Hepatocyte (in vitro differentiated cells): ENCODE measurements at places on chromosomes 6 and 20. TPM values are rescaled to one million over a fixed set of nuclear protein-coding genes. Genes with fewer than 3 reads are reported as not detected.
A peak's percentile ranks its signal among the peaks of the same experiment; 100 is the strongest.

DNA sequence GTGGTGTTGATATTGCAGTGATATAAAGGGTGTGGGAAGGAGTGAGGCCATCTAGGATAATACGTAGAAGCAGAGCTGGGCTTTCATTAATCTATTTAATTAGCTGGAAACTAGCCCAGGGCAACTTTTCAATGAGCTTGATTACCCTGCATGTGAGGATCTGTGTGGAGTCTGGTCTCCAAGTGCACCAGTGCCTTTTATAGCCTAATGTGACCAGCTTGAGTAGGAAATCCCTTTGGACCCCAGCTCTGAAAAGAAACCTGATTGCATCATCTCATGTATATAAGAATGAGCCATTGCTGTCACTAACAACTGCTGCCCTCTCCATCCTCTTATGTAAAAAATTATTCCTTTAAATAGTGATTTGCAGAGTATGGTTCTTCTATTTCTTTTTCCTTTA is 72.6 kb downstream of the CD109 start:
- no peak for DNase-seq

- no peak for DNase-seq
Measured at GRCh38 chr20:7362601-7363000, 577.7 kb downstream of the HAO1 start.

DNA sequence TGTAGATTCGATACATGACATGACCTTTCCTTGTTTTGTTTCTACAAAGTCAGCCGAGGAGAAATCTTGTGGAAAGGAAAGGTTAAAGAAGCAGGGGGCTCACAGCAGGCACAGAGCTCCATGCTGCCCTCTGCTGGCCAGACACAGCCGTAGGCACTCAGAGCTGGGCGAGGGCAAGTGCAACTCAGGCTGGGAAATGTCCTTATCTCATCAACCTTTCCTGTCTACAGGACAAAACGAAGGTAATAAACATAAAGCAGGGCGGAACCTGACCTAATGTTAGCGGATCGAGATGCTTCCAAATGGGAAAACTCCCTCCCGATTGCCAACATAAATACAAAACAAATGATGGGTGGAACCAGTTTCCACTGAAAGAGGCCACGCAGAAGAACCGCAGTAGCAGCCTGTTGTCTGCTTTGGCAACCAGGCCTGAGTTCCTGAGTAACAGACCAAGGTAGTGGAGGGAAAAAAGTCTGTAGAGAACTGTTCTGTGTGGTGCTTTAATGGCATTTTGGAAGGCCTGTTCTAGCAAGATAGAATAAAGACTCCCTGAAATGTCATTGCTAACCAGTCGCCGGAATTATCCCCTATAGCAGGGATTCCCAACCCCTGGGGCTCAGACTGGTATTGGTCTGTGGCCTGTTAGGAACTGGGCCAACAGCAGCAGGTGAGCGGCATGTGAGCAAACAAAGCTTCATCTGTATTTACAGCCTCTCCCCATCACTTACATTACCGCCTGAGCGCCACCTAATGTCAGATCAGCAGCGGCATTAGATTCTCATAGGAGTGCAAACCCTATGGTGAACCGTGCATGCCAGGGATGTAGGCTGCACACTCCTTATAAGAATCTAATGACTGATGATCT is 85.2 kb downstream of the MBOAT1 start:
- peak; percentile 87 for DNase-seq

DNA sequence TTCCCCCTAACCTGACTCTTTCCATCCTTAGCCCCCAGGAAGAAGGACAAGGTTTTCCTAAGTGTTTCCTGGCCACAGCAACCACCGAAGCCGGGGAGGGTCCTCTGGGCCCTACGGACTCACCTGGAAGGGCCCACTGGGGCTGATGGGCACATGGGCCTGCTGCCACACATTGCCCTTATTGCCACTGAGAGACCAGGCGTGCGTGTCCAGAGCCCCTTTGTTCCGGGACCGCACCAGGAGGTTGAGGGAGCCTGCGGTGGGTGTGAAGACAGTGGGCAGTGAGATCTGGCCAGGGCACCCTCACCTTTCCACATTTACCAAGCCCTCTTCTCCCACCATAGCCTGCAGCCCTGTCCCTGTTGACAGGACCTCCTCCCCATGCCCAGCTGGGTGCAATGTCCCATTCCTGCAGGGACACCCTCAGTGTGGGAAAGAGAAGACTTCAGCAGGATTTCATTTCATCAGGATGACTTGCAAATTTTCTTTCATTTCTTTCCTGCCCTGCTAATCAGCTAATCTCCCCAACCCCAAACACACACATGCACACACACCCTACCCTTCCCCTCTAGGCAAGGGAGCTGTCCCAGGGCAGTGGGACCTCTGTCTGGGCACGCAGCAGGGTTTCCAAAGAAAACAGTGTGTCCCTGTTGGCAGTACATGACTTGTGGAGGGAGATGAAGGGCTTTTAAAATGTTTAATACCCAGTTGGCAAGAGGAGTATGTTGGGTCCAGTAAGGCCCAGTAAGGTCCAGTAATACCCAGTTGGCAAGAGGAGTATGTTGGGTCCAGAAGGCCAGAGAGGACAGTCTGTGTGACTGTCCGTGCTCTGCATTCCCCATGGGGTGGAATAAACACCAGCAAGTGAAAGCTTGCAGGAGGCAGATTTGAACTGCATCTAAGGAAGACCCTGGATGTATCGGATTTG is 59.0 kb downstream of the MDGA1 start:
- DNase-seq = no peak

- peak; percentile 21 for DNase-seq
Measured at GRCh38 chr6:136037876-136038460, 186.5 kb downstream of the PDE7B start.

DNA sequence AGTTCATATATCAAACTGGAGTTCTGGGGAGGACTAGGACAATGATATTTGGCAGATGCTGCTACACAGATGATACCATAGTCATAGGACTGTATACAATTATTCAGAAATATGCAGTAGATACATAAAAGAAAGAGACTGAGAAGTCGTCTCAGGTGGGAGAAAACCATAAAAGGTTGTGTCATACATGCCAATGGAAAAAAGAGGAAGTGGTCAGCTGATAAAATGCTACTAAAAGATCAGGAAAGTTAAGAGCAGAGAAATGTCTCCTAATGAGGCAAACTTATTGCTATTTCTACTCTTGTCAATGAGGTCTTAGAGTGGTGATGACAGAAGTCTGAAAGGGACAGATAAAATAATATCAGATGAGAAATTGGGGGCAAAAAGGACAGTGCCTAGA is 407.6 kb downstream of the COL12A1 start:
- no peak for DNase-seq

- DNase-seq = no peak
Measured at GRCh38 chr6:141056945-141057625, 1075.6 kb upstream of the GJE1 start.

GRCh38 chr6:7691675-7692452 is 34.0 kb upstream of the BMP6 start:
- peak; percentile 76 for DNase-seq

DNA sequence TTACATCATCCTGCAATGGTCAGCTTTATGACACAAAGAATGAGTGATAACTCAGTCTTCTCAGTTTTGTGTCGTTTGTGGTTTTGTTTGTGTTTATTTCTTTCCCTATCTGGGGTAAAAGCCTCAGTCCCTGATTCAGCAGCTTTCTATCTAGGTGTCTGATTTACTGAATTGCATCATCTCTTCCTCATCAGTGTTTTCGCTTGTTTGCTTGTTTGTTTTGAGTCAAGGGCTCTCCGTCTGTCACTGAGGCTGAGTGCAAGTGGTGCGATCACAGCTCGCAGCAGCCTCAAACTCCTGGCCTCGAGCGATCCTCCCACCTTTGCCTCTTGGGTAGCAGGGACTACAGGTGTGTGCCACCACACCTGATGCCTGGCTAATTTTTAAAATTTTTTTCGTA is 548.9 kb downstream of the PRKN start:
- no peak for DNase-seq

- no peak for DNase-seq
Measured at GRCh38 chr6:49732781-49733180, 11.4 kb downstream of the CRISP3 start.

DNA sequence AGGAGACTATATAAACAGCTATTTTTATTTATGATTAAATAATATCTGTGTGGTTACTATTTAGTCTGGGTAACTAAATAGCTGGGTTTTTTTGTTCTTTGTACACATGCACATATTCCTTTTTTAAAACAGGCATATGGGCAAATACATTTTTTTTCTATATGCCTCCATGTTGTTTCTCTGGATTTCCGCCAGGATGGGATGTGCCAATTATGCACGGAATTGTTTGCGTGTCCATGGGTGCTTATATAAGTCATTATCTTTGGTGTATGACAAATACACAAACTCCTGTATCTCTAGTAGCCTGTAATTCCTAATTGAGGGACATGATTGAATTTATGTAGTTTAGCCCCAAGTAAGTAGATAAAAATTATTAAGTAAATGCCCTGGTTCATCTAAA is 226.9 kb downstream of the BCKDHB start:
- DNase-seq = no peak

DNA sequence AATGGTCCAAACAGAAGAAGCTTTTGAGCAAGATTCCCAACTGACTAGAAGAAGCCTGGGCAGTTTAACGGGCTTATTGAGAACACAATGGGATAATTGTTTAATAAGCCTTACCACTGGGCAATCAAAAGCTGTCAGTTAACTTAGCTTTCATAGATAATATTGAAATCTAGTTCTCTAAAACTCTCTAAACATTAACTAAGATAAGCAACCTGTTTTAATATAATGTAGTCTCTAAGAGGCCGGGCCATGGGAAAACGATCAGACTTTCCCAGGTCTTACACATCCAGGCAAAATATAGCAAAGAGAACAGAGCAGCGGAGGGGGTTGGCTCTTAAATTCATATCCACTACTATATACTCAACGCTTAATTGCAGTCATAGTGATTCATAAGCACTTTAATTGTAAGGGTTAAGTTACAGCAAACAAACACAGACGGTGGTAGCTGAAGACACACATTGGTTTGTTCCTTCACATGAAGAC is 128.0 kb upstream of the FAM83B start:
- no peak for DNase-seq

DNA sequence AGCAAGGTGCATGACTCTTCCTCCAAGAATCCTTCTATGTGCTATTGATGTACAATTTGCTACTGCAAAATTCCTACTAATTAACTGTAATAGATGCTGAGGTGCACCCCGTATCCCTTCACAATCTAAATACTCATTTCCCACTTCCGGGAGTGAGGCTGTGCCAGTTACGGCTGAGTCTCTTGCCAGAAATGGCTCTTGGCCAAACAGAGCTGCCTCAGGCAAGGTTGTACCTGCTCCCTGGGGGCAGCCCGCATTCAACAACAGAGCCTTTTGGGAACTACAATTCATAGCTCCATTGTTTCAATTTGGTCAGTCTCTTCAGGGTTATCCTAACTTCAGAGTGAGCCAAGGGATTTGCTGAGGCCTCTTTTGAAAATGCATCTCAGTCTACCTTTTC is 789.8 kb upstream of the MAP3K7 start:
- no peak for DNase-seq

DNA sequence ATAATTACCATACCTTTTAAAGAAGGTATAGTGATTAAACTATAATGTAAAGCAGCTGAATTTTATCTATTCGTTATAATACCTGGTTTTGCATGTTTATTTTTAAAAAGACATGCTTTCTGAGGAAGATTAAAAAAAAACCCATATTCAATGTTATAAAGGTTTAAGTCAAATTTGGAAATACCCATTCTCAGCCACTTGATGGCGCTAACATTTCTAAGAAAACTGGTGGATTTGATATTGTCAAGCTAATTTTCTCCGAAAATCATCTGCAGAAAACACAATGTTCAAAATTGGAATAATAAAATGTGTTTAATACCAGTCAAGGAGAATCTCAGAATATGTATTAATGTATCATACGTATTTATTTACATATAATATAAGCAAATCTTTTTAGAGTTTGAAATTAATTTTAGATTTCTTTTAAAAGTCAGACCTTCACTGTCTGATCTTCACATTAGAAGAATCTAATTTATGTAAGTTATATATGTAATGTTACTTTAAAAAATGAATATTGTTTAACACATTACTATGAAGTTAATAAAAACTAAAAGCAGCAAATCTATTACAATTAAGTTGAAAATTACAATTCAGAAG is 35.0 kb downstream of the SHPRH start:
- peak; percentile 58 for DNase-seq

GRCh38 chr6:100258752-100259151 is 206.0 kb downstream of the SIM1 start:
- no peak for DNase-seq

DNA sequence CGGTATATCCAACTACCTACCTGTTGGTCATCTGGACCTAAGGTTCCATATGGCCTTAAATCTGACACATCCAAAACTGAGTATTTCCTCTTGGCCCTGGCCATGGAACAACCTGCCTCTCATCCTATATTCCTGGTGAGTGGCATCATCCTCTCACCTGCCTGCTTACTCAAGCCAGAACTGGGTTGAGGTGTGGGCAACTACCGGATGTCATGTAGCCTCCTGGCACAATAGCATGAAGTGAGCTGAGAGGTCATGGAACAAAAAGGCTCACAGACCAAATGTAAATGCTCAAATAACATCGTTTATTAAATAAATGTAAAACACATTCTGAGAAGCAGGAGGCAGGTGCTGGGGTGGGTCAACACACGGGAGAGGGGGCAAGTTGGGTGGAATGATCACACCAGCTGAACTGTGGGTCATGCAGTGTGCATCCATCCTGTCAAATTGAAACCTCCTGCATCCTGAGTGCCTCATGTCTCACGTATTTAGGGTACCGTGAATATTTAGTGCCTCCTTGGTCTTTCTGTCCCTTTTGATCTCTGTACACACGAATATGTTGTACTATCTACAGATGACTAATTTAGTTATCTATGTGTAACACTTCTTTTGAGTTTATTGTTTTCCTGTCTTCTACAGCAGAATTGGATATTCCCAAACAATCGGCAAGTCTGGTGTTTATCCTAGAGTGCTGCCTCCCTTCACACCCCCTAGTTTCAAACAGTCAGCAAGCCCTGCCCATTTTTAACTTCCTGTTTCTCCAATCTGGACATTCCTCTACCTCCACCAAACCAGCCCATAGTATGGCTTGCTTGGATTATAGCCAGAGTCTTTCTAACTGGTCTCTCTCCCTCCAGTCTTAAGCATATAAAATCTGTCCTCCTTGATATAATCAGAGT is 7.9 kb upstream of the POU5F1 start:
- DNase-seq = no peak

COX4I2 gene
- total RNA-seq = 0.68 and 3.6 TPM in 2 replicates

DUSP15 gene
- 23.0 and 23.5 TPM in 2 replicates for total RNA-seq

HAO1 gene
- 0.72 and 2.7 TPM in 2 replicates for total RNA-seq

TRIM31 gene
- 6.3 and 7.7 TPM in 2 replicates for total RNA-seq

CALHM5 gene
- total RNA-seq = 1.2 and 1.7 TPM in 2 replicates

CDYL gene
- 30.4 TPM in 2 replicates for total RNA-seq

DNAAF9 gene
- 10.3 and 11.9 TPM in 2 replicates for total RNA-seq

DLK2 gene
- 0.33 and 0.60 TPM in 2 replicates for total RNA-seq

RAET1L gene
- total RNA-seq = not detected in 2 replicates
